ENCODE measurements at places on chromosomes 5 and 9.

DNA sequence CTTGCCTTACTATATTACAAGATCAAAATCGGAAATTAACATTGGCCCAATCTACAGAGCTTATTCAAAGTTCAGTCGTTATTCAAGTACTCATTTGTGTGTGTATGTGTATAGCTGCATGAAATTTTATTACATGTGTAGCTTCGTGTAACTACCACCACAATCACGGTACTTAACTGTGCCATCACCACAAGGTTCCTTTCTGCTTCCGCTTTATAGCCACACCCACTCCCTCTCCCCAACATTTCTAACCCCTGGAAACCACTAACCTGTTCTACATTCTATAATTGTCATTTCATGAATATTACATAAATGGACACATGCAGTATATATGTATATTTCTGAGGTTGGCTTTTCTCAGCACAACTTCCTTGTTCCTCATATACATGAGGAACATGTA is 4.0 kb upstream of the TEX48 start:
- no peak for DNase-seq

- DNase-seq: no peak
Measured at GRCh38 chr9:91945277-91946085, 4.5 kb downstream of the ROR2 start.

GRCh38 chr5:15995341-15996052 is 184.1 kb downstream of the MARCHF11 start:
- no peak for DNase-seq

- DNase-seq: no peak
Measured at GRCh38 chr5:151905557-151905961, 19.1 kb downstream of the GLRA1 start.

DNA sequence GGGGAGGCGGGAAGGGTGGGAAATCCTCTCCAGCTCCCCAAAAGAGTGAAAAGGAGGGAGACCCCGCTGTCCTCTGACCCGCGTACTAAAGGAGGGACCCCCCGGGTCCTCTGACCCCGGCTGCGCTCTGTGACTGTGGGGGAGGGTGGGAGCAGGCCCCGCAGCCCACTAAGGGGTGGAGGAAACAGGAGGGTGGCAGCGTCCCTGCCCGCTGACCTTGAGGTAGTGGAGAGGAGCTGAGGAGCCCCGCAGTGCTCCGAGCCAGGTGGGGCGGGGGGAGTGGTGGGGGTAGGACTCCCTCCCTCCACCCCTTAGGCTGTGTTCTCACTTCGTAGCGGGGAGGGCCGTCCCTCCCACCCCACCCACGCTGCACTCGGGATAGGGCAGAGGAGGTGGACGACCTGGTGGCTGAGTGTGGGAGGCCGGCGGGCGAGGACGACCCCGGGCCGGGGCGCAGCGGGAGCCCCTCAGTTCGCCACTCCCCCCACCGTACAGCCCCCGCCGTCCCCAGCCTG is 449 bp upstream of the ADCY2 start:
- DNase-seq: no peak

DNA sequence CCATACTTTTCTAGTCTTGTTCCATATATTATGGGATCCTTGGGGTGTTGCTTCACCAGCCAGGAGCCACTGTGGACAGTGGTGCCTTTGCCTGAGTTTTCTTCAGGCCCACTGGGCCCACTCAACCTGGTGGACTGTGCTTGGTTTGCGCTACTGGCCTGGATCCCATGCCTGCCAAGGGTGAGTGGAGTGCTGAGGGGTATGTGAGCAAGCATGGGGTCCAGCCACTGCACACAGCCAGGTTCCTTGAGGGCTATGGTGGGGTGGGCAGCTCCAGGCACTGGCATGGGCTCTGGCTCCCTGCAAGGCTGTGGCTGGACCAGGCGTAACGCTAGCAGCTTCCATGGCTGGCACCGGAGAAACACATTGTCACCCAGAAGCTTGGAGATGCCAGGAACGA is 13.2 kb upstream of the PRR16 start:
- no peak for DNase-seq

- DNase-seq: no peak
Measured at GRCh38 chr9:91589101-91589553, 165.5 kb upstream of the NFIL3 start.

DNA sequence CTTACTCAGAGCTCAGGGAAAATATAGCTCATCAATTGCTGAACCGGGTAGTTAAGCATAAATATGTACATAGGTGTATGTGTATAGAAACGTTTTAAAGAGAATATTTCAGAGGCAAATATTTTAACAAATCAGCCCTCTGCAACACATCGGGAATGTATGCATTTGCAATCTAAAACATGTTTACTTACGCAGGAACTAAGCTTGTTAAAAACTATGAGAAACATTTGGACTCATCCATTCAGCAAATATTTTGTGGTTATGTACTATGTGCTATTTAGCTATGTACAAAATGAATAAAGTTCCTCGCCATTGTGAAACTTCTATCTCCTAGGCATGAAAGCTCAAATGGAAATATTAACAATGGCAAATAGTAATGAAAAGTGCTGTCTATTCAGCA is 469.9 kb downstream of the ARHGEF28 start:
- no peak for DNase-seq

DNA sequence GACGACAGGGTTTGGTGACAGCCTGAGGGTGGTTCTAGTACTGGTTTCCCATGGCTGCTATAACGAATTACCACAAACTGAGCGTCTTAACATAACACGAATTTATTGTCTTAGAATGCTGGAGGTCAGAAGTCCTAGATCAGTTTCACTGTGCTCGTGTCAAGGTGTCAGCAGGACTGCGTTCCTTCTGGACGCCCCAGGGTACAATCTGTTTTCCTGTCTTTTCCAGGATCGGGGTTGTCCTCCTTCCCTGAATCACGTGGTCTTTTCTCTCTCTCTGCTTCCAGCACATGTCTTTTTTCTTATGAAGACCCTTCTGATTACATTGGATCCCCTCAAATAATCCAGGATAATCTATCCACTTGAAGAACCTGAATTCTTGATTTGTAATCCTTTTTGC is 291.7 kb upstream of the PANK3 start:
- DNase-seq: no peak

GRCh38 chr5:148342371-148343045 is 7.1 kb downstream of the SPINK9 start:
- no peak for DNase-seq

DNA sequence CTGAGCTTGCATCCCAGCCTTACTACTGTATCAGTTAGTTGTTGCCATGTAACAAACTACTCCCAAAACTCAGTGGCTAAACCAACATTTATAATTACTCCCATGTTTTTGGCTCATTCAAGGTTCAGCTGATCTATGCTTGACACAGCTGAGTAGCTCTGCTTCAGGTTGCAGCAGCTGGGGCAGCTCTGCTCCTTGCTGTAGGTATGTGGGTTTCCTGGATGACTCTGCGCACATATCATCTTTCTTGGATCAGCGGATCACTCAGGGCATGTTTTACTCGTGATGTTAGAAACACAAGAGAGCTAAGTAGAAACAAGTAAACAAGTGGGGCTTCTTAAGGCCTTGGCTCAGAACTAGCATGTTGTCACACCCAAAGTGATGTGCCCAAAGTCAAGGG is 15.1 kb downstream of the TEK start:
- DNase-seq: no peak

- DNase-seq: no peak
Measured at GRCh38 chr5:168681556-168682183, 102.5 kb upstream of the PANK3 start.

DNA sequence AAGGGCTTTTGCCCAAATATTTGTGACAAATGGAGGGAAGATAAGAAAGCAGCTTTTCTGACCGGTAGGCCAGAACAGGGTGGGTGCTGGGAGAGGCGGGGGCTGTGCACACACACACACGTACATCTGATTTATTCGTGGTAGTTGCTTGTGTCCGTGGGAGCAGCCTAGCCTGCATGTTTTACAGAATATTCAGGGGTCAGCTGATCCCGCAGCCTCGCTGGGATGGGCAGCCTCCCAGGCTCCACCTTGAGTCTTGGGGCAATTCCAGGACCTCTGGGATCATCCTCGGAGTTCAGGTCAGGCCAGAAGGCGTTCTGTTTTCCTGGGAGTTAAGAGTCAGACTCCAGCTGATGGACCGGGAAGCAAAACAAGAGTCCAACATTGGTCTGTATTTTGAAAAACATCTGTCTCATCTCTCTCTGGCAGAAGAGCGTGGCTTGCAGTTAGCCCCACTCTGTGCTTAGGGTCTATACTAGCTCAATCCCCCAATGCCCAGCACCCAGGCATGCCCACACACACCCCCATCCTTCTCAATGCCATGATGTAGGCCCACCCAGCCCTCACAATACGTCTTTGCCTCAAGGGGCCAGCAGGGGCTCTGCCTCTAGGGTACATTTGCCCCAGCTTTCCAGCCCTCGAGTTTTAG is 210.6 kb downstream of the GOLPH3 start:
- DNase-seq: no peak

DNA sequence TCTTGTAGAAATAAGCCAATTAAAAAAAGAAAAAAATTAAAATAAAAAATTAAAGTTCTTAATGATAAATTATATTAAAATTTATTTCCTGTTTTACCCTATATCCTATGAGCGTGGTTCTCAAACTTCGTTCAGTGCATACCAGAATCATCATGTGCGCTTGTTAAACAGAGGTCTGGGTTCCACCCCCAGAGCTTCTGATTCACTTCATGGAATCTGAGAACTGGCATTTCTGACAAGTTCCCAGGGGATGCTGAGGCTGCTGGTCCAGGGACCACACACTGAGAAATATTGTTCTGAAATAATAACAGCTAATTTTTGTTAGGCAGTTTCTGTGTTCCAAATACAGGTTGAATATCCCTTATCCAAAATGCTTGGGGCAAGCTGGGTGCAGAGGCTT is 79.3 kb downstream of the TMC1 start:
- DNase-seq: no peak
